CD8-positive, alpha-beta T cell (primary cell): ENCODE measurements at places on chromosomes 6 and 20.

DNA sequence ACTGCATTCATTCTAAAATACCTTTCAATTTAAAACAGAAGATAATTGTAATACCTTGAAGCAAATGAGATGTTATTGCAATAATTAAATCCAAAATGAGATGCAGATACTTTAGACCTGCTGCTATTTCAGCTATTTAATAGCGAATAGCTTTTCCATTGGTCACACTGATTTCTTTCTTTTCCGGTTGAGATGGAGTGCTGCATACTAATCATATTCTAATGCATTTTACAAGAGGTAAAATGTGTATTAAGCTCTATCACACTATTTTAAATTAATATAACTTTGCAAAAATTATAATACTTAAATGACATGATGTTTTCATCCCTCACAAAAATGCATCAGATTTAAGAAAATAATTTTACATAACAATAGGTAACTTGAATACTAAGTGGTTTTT lies 74.0 kb downstream of the ADGRB3 start:
- DNase-seq: no peak

GRCh38 chr6:50837589-50838445 lies 19.1 kb downstream of the TFAP2B start:
- DNase-seq: no peak

- no peak for DNase-seq
Measured at GRCh38 chr6:53723331-53723730, 57.8 kb upstream of the KLHL31 start.

DNA sequence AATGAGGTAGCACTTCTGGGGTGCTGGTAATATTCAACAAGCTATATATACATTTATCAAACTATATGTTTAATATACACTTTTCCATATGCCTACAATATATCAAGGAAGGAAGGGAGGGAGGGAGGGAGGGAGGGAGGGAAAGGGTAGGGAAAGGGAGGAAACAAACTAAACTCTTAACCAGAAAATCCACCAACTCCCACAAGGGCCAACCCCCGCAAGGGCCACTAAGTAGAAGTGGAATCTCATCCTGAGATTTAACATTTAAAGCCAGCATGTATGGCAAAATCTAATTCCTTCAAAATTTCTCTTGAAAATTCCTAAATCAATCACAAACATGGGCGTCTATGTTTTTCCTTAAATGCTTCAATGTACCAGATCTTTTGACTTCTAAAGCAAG lies 298.6 kb upstream of the THEMIS start:
- DNase-seq: no peak

GRCh38 chr6:127851197-127851596 lies 49.7 kb downstream of the THEMIS start:
- no peak for DNase-seq

DNA sequence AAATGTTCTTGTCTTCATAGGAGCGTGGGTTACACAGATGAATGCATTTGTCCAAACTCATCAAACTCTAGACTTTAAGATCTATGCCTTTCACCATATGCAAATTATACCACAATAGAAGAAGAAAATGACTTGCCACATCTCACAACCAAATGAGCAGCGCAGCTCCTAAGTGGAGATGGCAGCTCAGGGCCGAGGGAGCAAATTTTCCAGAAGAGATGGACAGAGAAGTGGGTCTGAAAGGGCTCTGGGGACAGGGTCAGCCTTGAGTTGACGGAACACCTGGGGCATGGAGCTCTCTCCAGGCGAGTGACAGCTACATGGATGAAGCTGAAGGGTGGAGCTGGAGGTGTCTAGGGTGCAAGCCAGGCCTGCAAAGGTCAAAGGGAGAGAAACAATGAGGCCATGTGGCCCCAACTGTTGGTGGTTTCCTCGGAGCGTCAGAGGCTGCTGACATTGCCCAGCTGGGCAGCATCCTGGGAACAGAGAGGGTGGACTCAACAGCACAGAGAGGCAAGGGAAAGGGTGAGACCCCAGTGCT lies 228.3 kb downstream of the NRN1 start:
- no peak for DNase-seq

DNA sequence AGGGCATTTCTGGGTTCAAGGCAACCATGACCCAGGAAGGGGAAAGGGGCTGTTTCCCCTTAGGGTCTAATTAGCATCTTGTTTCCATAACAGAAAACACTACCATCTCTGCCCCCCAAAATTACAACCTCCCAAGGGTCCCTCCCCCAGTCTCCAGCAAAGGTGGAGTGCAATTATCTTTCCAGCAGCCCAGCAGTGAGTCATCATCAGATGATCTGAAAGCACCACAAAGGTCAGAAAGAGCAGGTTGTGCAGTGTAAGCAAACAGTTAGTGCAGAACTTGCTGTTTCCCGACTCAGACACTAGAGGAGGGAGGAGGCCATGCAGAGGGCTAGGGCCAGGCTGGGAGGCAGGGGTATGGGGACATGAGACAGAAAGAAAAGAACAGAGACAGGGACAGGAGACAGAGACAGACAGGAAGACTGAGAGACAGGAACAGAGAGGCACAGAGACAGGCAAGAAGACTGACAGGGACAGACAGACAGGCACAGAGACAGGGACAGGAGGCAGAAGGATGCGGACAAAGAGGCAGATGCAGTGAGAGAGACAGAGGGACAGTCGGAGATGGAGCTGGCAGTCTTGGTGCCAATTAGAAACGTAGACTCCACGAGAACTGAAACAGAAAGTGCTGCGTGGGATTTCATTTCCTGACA lies 62.5 kb downstream of the PYGB start:
- peak; percentile 48 for DNase-seq

- no peak for DNase-seq
Measured at GRCh38 chr6:139833592-139833991, 459.1 kb upstream of the CITED2 start.

- no peak for DNase-seq
Measured at GRCh38 chr6:2852921-2853322, 11.3 kb upstream of the SERPINB1 start.

GRCh38 chr6:167130008-167130677 lies 7.2 kb downstream of the CCR6 start:
- peak; percentile 65 for DNase-seq

- no peak for DNase-seq
Measured at GRCh38 chr6:28807682-28808280, 116.0 kb downstream of the TRIM27 start.

DNA sequence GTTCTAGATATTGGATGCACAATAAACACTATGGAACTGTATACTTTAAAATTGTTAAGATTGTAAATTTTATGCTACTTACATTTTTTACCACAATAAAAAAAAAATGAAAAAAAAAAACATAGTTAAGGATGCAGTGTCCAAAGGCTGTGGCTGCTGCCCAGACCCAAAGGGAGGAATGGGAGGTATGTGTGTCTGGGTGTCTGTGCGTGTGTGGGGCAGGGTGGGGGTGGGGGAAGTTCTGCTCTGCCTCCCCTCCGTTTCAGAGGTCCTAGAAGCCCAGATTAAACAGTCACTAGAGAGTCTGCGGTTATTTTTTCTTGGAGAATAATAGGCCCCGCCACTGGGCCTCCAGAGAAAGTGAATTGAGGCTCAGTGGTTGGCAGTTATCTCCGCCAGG lies 136.4 kb upstream of the ARMC2 start:
- DNase-seq: no peak

DNA sequence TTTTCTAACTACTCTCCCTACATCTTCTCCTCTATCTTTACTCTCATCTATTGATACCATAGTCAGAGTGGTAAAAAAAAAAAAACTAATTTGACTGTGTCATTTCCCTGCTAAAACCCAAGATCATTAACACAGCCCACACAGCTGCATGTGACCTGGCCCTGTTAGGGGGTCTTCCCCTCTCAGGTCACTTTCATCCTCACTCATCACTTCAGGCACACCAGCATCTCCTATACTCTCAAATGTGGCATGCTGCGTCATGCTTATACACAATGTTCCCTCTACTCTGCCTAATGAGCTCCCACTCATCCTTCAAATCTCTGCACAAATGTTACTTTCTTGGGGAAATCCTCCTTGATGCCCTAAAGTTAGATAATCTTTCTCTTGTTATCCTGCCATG lies 86.8 kb downstream of the CDK19 start:
- DNase-seq: no peak

DNA sequence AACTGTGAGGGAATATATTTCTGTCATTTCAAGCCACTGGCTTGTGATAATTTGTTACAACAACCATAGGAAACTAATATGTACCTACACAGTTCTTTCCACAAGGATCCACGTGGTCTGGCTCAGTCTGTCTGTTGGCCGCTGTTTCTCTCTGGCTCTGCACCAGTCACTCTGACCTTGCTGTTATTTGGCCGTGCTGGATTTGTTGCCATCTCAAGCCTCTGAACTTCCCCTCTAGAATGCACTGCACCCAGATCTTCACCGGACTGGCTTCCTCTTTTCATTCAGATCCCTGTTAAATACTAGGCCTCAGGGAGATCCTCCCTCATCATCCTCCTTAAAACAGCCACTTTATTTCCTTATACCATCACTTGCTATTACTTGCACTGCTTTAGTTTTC lies 446.8 kb downstream of the TFAP2B start:
- DNase-seq: no peak

GRCh38 chr6:37699887-37700619 lies 2.4 kb upstream of the MDGA1 start:
- no peak for DNase-seq

DNA sequence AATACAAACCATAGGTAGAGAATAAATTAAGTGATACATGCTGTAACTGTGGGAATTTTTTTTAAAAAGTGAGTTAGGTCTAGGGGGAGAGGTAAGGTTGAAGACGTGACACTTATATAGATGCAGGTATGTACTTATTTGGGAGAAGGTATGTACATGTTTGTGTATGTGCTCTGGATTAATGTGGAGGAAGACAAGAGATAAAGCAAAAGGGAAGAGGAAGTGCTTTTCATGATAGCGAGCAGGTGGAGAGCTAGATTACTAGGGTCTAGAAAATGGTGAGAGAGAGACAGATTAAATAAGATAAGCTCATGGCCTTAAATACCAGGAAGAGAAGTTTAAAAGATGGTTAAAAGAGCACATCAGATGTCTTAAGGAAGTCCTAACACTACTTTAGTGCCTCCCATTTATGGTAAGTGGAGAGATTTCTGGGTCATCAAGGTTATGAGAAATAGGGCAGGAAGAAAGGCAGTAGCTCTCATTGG lies 92.5 kb downstream of the MAN1A1 start:
- DNase-seq: no peak

DNA sequence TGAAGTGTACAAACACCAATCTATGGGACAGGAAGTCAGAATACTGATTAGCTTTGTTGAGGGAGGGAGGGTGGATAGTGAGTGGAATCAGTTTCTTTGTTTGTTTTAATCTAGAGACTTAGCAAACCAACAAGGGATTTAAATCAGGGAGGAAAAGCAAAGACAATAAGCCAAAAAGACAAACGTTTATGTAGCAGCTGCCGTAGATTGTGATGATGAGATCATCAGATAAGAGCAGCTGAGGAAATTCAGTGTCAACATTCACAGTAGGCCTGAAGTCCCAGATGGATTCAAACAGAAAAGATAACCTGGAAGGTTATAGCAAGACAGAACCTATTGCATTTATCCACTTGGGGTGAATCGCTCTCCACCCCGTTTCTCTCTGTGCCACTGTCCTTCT lies 104.9 kb upstream of the SYNDIG1 start:
- DNase-seq: no peak

DNA sequence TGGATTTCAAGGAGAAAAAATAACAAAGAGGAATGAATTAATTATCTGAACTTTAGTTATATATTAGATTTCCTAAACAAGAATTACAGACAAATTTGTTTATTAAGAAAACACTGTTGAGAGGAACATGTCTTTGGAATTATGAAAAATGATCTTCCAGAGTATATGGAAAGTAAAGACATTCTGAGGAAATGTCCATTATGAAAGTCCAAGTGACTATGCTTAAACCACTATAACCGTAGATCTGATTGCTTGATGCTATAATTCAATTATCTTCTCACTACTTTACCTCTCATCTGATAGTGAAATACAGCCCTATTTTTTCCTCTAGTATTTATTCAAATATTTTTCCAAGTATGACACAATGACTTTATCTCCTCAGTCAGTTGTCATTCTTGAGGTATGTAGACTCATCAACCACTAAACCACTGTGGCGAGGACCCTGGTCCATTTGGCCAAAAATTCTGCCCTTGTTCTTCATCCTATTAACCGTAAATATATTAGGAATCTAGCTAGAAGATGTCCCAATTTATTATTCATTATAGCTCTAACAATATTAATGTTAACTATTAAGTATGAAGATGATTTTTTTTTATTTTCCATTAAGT lies 37.3 kb upstream of the AHI1 start:
- DNase-seq: no peak

GRCh38 chr20:24491041-24491756 lies 21.8 kb downstream of the SYNDIG1 start:
- DNase-seq: no peak

DNA sequence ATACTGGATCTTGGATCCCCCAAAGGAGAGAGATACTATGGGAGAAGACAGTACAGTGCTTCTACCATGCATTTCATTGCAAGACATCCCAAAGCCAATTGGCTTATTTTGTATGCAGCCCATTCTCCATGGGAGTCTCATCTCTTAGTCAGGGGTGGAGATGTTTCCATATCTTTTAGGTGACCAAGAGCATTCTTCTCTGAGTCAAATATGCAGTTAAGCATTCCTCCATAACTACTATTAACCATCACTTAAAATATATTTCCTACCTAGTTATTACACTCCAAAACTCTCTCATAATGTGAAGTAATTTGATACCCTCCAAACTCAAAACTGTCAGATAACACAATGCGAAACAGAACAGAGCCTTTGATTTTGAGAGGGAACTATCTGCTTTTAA lies 542.6 kb downstream of the HDGFL1 start:
- DNase-seq: no peak

DNA sequence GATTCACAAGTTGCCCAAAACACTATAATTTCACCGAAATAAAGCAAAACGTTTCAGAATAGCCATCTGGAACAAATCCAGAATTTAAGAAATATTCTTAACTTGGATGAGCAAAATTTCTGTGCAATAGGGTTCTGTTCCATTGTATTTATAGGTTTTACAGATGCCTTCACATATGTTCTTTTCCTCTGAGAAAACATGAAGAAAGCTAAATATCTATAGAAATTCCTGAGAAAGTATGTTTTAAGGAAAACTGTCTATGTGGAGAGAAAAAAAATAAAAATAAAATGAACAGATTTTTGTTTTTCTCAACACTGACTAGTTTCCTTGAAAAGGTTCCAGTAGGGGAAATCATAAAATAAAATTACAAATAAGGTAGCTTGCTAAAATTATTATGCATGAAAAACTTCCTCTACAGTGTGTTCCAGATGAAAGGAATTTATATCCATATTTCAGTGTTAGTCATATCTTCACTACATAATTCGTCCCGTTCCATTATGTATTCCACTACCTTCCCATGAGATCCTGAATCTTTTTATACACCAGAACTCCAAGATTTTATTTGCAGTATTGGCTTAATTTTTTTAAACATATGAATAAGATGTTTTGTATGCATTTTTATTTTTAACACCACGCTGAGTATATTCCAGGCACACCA lies 42.4 kb upstream of the TMX4 start:
- no peak for DNase-seq

GRCh38 chr6:135743476-135743875 lies 108.0 kb upstream of the PDE7B start:
- DNase-seq: no peak
